Hematopoietic multipotent progenitor cell treated with erythropoietin and hydrocortisone succinate and interleukin-3 and kit ligand, for 4 days (in vitro differentiated cells): ENCODE measurements at places on chromosomes 4 and X.

DNA sequence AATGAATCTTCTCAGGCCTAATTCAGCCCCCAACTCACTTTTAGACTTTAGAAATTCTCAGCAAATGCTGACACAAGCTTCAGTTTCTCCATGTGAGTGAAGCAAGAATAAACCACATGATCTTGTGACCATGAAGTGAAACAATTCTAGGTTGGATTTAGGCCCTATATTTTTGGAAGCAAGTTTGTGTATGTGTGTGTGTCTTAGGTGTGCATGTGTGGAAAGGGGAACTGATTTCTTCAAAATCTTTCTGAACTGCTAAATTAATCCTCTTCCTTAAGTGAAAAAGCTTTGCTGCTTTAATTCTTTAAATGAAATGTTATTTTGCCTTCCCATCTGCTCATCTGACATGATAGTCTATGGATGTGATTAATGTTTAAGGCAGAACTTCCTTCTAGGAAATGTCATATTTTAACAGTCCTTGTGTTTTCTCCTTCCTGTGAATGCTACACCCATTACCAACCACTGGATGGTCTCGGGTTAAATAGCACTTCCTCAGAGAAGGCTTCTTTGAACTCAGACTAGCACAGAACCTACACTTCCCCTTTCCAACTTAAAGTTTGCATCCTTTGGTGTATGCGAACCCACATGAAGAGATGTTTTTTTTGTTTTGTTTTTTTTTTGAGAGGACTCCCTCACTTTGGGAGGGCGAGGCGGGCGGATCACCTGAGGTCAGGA is 1.2 kb upstream of the TMEM144 start:
- peak; percentile 84 for DNase-seq

- no peak for DNase-seq
Measured at GRCh38 chrX:133611676-133612075, 196.4 kb upstream of the GPC4 start.

DNA sequence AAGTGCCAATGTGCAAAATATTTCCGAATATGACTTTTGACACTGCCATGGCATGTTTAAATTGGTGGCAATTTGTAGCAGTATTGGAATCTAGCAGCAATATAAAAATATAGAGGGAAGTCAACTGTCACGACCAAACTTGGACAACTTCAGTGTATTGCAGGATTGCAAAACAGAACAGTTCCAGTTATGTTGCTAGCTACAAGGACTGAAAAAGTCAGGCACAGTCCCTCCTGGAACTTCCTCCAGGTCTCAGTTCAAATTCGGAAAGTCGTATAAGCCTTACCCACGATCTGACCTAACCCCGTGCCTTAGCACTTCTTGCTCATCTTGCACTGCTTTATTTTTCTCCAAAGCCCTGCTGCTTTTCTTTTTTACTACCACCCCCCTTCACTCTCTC is 390.0 kb upstream of the GALNT7 start:
- no peak for DNase-seq

DNA sequence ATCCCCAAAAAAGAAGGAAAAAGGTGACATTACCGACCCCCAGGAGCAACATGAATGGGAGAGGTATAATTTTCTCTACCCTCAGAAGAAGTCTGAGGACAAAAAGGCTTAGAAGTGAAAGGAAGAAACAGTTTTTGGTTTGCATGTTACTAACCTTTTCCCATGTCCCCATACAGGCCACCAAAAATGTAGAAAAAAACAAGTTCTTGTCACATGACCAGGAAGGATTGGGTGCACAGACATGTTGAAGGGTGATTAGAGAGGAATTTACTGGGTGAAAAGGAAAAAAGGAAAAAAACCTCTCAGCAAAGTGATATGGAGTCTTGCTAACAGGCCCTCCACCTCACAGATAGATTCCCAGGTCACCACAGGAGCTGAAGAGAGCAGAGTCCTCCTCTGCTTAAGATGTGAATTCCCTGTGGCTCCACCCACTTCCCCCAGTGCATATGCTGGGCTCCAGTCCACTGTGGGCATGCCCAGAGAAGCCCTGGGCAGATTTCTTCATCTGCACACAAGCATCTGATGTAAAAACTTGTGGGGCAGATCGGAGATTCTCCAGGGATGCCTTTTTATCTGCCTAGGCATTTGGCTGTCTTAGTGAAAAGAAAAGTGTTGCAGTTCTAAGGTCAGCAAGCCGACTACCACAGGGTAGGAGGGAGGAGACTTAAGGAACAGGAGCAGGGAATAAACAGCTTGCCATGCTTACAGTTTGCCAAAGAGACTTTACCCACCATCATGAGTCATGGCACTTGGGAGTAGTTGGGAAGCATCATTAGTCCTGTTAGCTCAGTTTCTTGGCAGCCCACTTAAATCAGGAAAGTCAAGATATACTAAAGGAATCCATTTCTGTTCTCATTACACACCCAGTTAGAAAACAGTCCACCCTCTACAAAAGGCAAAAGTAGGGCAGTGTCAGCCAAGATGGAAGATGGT is 25.0 kb upstream of the PASD1 start:
- DNase-seq = no peak

DNA sequence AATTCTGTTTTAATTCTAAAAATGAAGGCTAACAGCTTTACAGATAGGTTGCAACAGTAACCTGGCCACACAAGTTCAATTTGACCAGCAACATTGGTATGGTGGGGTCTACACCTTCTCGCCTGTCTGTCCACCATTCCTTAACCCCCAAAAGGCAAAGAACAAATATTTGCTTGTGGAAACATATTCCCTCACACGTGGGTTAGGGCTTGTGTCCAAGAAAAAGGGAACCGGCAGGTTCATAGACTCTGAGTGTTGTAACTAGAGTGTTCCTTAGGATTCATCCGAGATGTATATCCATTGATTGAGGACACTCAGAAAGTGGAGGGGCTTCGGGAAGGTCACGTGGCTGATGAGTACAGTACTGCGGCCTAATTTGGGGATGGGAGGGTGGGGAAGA is 54.1 kb downstream of the C4orf51 start:
- no peak for DNase-seq

- DNase-seq = peak; percentile 8
Measured at GRCh38 chr4:25031077-25031621, 403 bp upstream of the LGI2 start.

DNA sequence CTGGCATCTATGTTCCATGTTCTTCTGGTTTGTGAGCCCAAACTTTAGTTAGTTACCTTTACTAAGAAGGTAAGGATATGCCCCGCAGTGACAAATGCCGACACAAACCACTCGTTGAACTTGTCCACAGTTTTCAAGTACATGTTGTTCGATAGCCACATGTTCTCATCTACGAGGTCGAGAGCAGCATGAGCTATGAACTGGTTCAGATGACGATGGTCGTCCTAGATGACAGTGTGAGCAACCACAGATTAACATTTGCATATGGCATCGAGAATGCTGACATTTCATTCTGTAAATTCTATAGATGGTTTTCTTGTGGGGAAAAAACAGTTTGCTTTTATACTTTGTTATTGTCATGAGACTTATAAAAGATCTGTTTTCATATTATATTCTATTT is 18.0 kb downstream of the TRAPPC2 start:
- no peak for DNase-seq

DNA sequence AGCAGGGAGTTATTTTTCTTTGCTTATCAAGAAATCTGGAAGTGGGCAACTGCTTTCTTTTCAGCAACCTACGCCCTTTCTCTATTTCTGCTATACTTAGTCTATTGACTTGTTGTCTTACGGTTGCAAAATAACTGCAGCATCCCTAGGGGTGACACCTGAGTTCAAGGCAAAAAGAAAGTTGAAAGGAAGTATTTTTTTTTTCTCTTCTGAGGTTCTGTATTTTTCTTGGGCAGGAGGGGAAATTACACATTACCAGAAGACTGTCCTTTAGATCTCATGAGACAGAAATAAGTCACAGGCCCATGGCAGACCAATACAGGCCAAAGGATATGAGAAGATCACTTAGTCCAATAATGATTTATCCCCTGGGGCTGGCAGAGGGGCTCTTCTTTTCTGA is 204.7 kb upstream of the CASK start:
- DNase-seq = no peak
